ENCODE measurements at places on chromosomes 12 and 14. TPM values are rescaled to one million over a fixed set of nuclear protein-coding genes. Genes with fewer than 3 reads are reported as not detected.

TMEM132D gene
- total RNA-seq: 0.99 TPM

ARHGDIB gene
- total RNA-seq: 1.6 TPM

GRCh38 chr14:100688051-100688450 is 38.6 kb upstream of the DLK1 start:
- no peak for DNase-seq

- DNase-seq: no peak
These were observed 123.5 kb upstream of the NOS1 start for GRCh38 chr12:117484901-117485300.

- no peak for DNase-seq
These were observed 5.0 kb downstream of the MGST1 start for GRCh38 chr12:16352481-16352880.

GRCh38 chr12:7994731-7995205 is 37.7 kb upstream of the FOXJ2 start:
- DNase-seq: peak; percentile 25

- DNase-seq: no peak
These were observed 9.0 kb upstream of the FKBP11 start for GRCh38 chr12:48934312-48934706.

GRCh38 chr14:58693048-58693447 is 55.3 kb downstream of the DACT1 start:
- no peak for DNase-seq

- DNase-seq: no peak
These were observed 21.7 kb upstream of the ST8SIA1 start for GRCh38 chr12:22356231-22356630.

DNA sequence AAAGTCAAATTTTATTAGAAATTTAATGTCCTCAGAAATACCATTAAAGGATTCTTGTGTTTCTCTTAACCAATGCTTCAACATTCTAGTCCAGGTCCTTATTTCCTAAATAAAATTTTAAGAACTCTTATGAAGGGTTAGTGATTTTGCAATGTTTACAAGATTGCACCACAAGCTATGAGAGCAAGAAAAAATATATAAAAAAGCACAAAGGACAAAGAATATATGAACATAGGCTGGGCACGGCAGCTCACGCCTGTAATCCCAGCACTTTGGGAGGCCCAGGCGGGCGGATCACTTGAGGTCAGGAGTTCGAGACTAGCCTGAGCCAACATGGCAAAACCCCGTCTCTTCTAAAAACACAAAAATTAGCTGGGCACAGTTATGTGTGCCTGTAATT is 7.7 kb downstream of the RACGAP1 start:
- DNase-seq: no peak

DNA sequence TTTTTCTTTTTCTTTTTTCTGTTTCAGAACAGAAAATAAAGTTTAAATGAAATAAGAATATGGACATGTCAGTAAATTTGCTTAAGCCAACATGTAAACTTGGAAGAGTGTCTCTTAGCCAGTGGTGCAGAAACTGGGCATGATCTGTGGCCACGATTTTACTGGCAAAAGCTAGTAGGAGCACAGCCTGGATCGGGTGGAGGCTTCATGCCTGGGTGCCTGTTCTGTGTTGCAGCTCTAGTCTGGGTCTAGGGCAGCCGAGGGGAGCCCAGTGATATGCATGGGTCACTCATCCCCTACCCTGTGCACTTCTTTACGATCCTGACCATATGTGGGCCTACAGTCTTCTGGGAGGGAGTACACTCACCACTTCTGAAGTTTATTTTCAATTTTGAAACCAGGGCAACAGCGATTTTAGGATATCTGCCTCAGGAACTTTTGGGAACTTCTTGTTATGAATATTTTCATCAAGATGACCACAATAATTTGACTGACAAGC is 45.6 kb upstream of the SMCO2 start:
- no peak for DNase-seq

GRCh38 chr14:93012951-93013719 is 90.2 kb downstream of the CHGA start:
- no peak for DNase-seq

DNA sequence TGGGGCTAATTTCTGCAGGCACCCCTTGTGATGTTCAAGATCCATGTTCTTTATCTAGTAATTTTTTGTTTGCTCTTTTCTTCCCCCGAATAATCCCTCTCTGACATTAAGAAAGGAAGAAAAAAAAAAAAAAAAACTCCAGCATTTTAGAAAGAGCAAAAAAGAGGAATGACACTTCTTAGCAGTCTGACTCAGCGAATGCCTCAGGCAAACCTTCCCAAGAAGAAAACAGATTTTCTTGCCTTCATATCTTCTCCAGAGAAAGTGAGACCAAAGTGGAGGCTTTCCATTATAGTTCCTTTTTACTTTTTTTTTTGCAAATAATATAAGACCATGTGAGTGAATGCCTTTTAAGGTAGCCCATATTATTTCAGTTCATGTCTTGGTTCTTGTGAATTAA is 479.0 kb upstream of the SYT1 start:
- DNase-seq: no peak

DNA sequence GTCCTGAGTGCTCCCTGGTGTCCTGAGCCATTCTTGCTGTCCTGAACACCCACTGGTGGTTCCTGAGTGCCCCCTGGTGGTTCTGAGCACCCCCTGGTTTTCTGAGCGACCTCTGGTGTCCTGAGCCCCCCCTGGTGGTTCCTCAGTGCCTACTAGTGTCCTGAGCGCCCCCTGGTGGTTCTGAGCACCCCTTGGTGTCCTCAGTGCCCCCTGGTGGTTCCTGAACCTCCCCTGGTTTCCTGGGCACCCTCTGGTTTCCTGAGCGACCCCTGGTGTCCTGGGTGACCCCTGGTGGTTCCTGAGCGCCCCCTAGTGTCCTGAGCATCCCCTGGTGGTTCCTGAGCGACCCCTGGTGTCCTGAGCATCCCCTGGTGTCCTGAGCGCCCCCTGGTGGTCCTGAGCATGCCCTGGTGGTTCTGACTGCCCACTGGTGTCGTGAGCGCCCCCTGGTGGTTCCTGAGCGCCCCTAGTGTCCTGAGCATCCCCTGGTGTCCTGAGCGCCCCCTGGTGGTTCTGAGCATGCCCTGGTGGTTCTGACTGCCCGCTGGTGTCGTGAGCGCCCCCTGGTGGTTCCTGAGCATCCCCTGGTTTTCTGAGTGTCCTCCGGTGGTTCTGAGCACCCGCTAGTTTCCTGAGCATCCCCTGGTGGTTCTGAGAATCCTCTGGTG is 473.1 kb downstream of the TMEM121 start:
- DNase-seq: peak; percentile 16

DNA sequence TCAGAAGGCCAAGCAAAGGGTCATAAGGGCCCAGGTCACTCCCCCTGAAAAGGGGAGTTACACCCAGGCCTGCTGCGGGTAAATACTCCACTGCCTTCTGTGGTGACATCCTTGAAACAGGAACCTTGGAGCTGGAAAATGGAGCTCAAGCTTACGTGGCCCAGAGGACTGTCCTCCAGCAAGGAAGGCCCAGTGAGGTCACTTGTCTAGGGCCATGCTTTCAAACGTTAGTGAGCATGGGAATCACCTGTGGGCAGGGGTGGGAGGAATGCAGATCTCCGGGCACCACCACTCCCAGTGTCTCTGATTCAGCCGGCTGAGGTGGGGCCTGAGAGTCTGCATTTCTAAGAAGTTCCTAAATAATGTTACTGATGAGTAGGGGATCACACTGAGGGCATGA is 140.5 kb upstream of the CCND2 start:
- no peak for DNase-seq

Measured in WTC11 (cell line).